ENCODE measurements at places on chromosomes 7 and 10. TPM values are rescaled to one million over a fixed set of nuclear protein-coding genes. Genes with fewer than 3 reads are reported as not detected.

ABCB1 gene
- 0.29 TPM for total RNA-seq

CYP51A1 gene
- 29.6 TPM for total RNA-seq

FAM25A gene
- total RNA-seq, result not detected

PDGFA gene
- 29.4 TPM for total RNA-seq

MBLAC1 gene
- 2.7 TPM for total RNA-seq

Measured in A549 treated with RU486 at 1 μM for 4 hours (cell line).